Right forelimb (tissue), 1 donor: ENCODE measurements at places on chromosomes 2 and 18.

GRCh38 chr2:44349506-44349905 is 11.8 kb downstream of the PREPL start:
- DNase-seq, result no peak

- DNase-seq, result no peak
These were observed 2.0 kb downstream of the XPO1 start for GRCh38 chr2:61536180-61536571.

DNA sequence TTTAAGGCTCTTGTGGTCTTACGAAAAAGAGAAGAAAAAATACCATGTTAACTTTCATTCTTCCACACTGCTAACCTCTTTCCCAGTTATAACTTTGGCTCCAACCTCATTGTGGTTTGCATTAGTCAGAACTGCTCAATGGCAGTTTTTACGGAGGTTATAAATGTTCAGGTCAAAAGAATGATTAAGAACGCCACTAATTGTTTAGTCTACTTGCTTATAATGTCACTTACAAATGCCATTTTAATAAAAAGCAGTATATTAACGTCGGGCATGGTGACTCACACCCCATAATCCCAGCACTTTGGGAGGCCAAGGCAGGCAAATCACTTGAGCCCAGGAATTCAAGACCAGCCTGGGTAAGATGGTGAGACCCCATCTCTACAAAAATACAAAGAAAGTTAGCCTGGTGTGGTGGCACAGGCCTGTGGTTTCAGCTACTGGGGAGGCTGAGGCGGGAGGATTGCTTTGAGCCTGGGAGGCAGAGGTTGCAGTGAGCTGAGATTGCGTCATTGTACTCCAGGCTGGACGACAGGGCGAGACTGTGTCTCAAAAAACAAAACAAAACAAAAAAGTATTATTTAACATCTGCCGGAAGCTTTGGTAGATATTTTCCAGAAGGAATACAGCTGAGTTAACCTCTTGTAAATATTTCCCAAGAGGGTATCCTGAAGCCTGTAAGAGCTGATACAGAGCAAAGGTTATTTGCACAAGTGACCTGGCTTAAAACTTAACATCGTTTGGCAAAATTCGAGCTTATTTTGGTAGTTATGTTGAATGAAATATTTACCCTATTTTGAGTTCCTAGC is 5.1 kb downstream of the AGPS start:
- DNase-seq, result no peak

DNA sequence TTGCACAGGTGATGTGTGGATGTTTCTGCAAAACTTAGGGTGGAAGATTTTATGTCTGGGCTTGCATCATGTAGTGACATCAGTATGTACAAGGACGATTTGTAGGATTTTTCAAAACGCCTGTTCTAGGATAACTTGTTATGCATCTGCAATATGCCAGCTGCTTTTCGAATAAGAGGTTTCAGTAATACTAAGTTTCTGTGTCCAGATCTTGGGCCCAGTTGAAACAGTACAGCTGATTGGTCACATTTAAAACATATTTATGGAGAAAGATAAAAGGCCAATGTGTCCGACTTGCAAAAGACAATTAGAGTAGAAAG is 1.2 kb downstream of the PTPN4 start:
- DNase-seq, result no peak

DNA sequence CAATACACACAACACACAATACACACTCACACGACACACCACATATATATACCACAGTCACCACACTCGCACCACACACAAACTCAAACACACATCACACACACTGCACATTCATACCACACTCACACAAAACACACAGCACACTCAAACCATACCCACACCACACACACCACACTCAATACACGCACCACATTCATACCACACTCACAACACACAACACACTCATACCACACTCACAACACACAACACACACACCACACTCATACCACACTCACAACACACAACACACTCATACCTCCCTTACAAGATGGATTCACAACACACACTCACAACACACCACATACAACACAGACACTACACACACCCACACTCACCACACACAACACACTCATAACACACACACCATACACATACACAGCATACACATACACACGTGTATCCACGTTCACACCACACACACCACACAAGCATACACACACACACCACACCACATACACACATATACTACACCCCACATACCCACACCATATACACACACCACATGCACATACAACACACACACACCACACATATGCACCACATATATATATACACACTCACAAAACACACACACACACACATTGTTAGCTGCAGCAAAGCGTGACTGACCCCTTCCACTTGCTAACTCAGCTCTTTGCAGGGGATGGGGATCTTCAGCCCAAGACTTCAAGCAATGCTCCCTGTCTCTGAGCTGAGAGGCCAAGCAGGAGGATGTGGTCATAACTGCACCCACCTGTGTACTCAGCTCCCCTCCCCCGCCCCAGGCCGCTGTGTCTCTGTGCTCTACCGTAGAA is 59.0 kb downstream of the SDC1 start:
- DNase-seq, result peak; percentile 17

- no peak for DNase-seq
These were observed 158.3 kb downstream of the DNAH6 start for GRCh38 chr2:84674586-84674985.

GRCh38 chr2:160492401-160493226 is 993 bp downstream of the RBMS1 start:
- peak; percentile 89 for DNase-seq

- DNase-seq, result no peak
These were observed 100.3 kb upstream of the TMEM200C start for GRCh38 chr18:5995626-5996025.

DNA sequence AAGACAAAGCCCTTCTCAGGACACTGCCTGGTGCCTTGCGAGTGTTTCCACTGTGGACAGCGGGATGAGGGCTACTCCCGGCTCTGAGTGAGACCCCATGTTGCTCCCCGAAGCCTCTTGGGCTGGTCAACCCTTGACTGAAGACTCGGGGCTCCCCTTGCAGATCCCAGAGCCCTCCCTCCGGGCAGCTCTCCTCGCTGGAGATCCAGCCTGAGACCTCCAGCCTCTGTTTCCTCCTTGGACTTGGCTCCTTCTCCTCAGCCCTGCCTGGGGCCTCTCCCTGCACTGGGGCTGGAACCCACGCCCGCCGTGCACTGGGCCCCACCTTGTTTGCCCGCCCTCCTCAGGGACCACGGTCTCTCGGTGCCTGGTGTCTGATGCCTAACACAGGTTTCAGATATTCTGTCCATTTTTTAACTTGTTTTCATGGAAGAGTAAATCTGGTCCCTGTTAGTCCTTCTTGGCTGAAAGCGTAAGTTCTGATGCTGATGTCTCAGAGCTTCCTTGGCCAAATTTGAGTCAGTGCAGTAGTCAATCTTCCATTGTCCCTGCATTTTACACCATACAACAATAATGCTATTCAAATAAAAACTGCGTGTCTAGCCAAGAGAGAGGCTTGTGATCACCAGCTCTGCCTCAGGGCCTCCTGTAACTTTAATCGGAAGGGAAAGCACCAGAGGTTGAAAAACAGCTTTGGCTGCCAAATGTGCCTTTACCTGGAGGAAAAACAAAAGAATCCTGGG is 139.3 kb upstream of the CTDP1 start:
- DNase-seq, result no peak

GRCh38 chr2:65300761-65301711 is 73.4 kb downstream of the ACTR2 start:
- peak; percentile 79 for DNase-seq

GRCh38 chr2:207394812-207395534 is 134.8 kb upstream of the CREB1 start:
- no peak for DNase-seq

GRCh38 chr2:192194866-192195547 is at the start of gene TMEFF2:
TSS of gene TMEFF2 (minus strand) at chr2:192194933. CDS start at chr2:192194524, 409 bp downstream.
- peak; percentile 89 for DNase-seq

GRCh38 chr2:179571252-179571651 is 290.2 kb downstream of the ZNF385B start:
- no peak for DNase-seq

DNA sequence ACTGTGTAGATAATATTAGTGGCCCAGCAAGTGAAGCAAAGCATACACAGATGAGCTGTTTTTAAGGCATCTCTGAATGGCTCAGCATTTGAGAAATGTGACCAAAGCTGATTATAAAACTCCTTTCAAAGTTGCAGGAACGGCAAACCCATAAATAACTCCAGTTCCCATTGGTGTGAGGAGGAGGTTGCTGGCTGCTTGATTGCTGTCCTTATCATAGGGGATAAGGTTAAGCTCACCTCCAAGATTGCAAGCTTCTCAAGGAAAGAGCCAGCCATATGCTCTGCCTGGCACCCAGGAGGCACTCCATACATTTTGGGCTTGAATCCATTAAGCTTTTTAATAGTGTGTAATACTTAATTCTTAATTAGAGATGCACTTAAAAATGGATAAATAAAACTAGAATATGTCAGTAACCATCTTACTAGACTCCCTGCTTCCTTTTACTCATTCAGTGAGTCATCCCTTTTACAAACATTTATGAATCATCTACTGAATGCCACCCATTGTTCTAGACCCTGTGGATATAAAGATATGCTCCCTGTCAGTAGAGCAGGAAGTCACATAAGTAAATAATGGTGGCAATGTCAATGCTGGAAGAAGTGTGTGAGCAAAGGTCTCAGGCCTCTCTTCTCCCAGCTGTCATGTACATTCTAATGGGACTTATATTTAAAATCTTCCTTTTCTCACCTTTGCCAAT is 99.3 kb downstream of the SPATS2L start:
- no peak for DNase-seq

DNA sequence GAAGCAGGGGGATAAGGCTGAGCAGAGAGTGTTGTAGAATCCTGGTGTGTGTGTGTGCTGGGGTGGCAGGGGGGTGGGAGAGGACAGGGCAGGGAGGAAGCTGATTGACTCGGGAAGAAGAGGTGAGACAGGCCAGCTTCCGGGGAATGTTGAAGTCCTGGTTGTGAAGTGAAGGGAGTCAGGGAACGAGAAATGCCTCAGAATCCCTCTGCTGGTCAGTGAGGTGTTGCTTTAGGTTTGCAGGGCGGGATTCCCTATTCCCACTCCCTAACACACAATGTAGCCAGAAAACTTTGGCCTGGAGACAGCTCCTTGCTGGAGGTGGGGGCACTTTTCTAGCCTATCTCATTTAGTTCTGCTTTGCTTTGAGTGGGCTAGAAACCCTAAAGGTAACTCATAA is 265.1 kb downstream of the HAUS1 start:
- no peak for DNase-seq

GRCh38 chr2:235320326-235320725 is 173.5 kb upstream of the AGAP1 start:
- DNase-seq, result no peak

GRCh38 chr2:168565112-168565511 is 109.0 kb downstream of the CERS6 start:
- DNase-seq, result no peak

DNA sequence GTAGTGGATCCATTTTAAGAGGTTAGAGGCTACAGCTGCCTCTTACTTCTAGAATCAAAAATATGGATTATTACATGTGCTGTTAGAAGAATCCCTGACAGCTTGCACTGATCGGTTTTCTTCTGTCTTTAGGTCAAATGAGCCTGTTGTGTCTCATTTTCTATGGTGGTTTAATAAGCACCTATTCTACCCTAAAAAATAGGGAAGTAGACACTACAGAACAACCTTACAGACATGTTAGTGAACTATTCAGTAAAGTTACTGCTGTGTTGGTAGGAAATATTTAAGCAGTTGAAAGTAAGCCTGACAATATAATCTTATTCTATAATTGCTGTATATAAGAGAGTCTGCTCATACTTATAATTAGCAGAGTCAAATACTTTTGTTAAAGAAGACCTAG is 168.5 kb upstream of the NOSTRIN start:
- no peak for DNase-seq

DNA sequence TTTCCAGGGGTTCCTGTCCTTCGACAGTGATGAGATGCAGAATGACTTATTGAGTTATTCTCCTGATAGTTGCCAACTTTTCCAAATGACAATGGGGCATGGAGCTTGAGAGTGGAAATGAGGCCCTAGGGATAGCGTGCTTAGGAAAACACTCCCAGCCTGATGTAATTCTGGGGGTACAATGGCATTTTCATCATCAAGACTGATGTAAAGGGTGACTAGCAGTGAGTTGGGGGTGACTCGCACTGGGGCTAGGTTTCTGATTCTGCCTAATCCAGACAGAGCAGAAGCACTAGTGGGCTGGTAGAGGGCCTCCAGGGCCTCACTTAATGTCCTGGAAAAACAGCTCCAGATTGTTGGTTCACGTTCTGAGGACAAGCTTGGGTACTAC is 34.0 kb upstream of the IL37 start:
- DNase-seq, result no peak

DNA sequence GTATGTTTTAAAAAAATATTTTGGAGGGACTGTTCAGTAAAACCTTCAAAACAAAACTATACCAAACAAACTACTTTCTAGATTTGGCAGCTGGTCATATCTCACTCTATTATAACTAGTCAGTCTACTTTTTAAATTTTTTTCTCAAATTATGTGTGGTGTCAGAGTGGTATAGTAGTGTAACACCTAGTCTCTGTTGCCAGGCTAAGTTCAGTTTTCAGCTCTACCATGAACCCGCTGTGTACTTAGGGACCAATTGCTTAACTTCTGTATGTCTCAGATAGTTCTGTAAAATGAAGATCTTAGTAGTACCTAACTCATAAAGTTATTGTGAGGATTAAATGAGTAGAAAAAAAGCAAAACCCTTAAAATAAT is 54.3 kb downstream of the GPD2 start:
- no peak for DNase-seq

DNA sequence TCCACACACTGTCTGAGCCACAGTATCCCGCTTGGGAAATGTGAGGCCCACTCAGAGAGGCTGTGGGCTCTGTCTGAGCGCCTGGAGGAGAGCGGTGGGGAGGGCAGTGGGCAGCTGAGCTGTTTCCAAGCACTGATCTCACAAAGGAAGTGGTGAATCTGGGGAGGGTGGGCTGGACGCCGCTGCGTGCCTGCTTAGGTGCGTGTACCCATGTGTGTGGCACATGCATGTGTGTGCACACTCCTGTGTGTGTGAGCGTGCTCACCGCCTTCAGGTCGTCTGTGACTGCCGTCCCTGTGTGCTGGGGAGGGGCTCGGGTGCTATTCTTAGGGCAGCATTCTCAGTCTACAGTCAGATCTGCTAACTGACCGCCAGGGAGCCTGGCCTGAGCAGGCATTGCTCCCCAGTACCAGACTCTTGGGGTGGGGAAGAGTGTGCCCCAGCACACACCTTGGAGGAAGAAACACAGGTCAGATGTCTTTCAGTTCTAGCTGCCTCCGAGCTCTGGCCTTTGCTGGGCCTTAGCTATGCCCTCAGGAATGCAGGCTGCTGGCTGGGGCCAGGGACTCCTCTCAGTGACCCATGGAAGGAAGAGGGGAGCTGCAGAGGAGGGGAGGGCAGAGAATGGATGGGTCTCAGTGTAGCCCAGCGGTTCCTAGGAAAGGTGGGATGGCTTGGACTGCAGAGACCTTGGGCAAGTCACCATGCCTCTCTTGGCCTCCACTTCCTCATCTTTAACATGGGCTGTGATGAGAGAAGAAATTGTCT is 31.4 kb downstream of the KCNIP3 start:
- no peak for DNase-seq

GRCh38 chr2:151264157-151264825 is 2.6 kb upstream of the RBM43 start:
- DNase-seq, result no peak
